ENCODE measurements at places on chromosomes 12 and 14.

GRCh38 chr12:57621497-57622292, 10.5 kb downstream of the ARHGEF25 start:
- peak; percentile 80 for DNase-seq

DNA sequence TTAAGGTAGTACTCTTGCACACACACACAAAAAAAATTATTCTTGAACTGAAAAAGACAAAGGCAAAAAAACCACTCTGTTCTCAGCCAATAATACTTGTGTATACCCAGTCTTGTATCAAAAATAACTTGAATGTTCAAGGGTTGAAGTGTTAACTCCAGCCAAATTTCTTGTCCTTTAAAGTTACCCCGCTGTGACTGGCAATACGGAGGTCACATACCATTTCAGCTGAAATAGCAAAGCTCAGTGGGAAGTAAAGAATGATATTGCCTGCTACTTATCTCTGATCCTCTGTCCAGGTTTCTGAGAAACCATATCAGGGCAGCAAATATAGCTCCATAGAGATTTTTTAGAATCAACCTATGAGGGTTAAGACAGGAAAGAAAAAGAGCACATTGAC, 167.4 kb downstream of the C12orf50 start:
- no peak for DNase-seq

GRCh38 chr14:72352012-72352411, 419.8 kb downstream of the RGS6 start:
- no peak for DNase-seq

DNA sequence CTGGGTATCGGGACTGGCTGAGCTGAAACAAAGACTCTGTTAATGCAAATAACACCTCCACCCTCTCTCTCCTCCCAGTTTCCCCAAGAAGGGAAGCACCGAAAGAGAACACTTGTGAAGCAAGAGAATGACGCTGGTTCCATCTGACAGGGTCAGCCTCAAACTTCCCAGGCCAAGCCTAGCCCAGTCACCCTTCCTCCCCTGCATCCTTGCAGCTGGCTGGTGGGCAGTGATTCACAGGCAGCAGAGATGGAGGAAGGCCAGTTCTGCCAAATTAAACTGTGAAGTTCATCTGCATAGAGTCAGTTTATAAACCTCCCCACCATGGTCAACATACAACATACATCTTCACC, 2.8 kb downstream of the LRRC74A start:
- no peak for DNase-seq

GRCh38 chr14:21209185-21209584, 53.3 kb upstream of the OR5AU1 start:
- DNase-seq: no peak

Data from hepatic stellate cell (primary cell).